Thoracic aorta (tissue), 2 donors: ENCODE measurements at places on chromosomes 4 and X. TPM values are rescaled to one million over a fixed set of nuclear protein-coding genes. Genes with fewer than 3 reads are reported as not detected.

Gene NEXMIF
- 2.2 TPM for total RNA-seq

Gene ZNF630
- 3.2 TPM for total RNA-seq

Gene ADGRL3
- 17.5 TPM for total RNA-seq

Gene TCEANC
- 2.6 TPM for total RNA-seq

Gene MAOA
- 85.1 TPM for total RNA-seq

GRCh38 chr4:101184668-101185067 lies 162.7 kb downstream of the PPP3CA start:
- peaks cover 5% of the 10 kb centered on the region for H3K4me1 ChIP-seq
- no peaks in the 10 kb centered on the region for H3K36me3 ChIP-seq
- no peaks in the 10 kb centered on the region for H3K27me3 ChIP-seq

DNA sequence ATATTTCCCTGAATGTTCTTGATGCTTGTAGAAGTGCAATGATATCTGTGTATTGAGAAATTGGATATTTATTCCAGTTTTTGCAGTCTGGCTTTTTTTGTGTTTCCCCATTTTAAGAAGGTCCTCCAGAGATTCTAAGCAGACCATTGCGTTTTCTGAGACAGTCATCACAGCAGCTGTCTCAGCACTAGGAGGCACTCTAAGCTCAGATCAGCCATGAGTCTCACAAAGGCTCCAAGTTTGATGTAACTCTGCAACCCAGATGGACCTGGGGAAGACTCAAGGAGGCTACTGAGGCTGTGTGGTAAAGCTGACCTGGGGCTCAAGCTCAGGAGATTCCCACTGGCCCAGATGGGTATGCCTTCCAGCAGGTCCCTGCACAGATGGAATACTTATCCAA lies 89.3 kb upstream of the CYLC1 start:
- no peak for DNase-seq
- no peaks in the 10 kb centered on the region for H3K4me1 ChIP-seq
- H3K4me3 ChIP-seq, result no peak overlapping the region
- H3K36me3 ChIP-seq, result no peaks in the 10 kb centered on the region

GRCh38 chrX:40099055-40099958 lies 1.5 kb upstream of the BCOR start:
- peak overlapping the region; percentile 80 for H3K4me3 ChIP-seq
- peaks cover 4% of the 10 kb centered on the region for H3K4me1 ChIP-seq
- H3K36me3 ChIP-seq, result no peaks in the 10 kb centered on the region
- H3K27ac ChIP-seq, result peak overlapping the region; percentile 91
- DNase-seq, result no peak

- no peak for DNase-seq
- no peak overlapping the region for H3K27ac ChIP-seq
- H3K4me3 ChIP-seq, result no peak overlapping the region
These were observed 13.6 kb upstream of the PTTG2 start for GRCh38 chr4:37946503-37947179.

GRCh38 chr4:55906323-55906722 lies 42.4 kb upstream of the CEP135 start:
- H3K27me3 ChIP-seq, result no peaks in the 10 kb centered on the region
- H3K36me3 ChIP-seq, result peaks cover 11% of the 10 kb centered on the region
- H3K4me3 ChIP-seq, result no peak overlapping the region
- no peaks in the 10 kb centered on the region for H3K4me1 ChIP-seq

- H3K27me3 ChIP-seq, result no peaks in the 10 kb centered on the region
- no peak overlapping the region for H3K27ac ChIP-seq
- H3K36me3 ChIP-seq, result no peaks in the 10 kb centered on the region
- no peak for DNase-seq
These were observed 194.0 kb downstream of the COX18 start for GRCh38 chr4:72875545-72875944.

GRCh38 chr4:141216002-141216761 lies 4.5 kb upstream of the ZNF330 start:
- no peak overlapping the region for H3K27ac ChIP-seq
- no peaks in the 10 kb centered on the region for H3K4me1 ChIP-seq
- H3K27me3 ChIP-seq, result no peaks in the 10 kb centered on the region
- no peak for DNase-seq

- H3K4me3 ChIP-seq, result no peak overlapping the region
- H3K4me1 ChIP-seq, result no peaks in the 10 kb centered on the region
- no peak for DNase-seq
- no peaks in the 10 kb centered on the region for H3K36me3 ChIP-seq
These were observed 325.0 kb downstream of the FBXO8 start for GRCh38 chr4:173958445-173958844.

DNA sequence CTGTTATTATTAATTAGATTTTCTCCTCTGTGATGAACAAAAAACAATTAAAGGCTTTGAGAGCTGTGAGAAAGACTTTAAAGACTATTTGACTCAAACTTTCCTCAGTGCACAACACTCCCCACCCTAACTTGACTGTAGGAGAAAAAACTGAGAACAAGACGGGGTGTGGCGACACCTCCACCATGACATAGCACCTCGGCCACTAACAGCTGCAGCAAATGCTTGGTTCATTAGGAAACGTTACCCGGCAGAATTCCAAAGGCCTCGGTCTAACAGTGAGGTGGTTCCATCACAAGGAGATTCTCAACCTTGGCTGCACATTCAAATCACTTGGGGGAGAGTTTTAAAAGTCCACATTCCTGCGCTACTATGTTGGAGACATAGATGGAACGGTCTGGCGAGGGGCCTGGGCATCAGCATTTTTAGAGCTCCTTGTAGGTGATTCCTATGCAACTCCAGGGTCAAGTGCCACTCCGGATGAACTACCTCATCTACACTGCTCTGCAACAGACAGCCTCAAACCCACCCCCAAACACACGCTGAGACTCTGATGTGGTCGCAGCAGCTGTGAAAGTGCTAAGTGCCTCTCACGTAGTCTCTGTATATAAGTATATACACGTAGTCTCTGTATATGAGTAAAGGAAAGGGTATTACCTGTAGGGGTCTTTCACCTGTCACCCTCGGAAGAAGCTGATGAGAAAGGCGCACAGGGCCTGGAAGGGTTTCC lies 1.0 kb downstream of the FGFBP2 start:
- no peak overlapping the region for H3K4me3 ChIP-seq
- H3K27ac ChIP-seq, result no peak overlapping the region
- DNase-seq, result no peak
- no peaks in the 10 kb centered on the region for H3K27me3 ChIP-seq
- no peaks in the 10 kb centered on the region for H3K4me1 ChIP-seq

DNA sequence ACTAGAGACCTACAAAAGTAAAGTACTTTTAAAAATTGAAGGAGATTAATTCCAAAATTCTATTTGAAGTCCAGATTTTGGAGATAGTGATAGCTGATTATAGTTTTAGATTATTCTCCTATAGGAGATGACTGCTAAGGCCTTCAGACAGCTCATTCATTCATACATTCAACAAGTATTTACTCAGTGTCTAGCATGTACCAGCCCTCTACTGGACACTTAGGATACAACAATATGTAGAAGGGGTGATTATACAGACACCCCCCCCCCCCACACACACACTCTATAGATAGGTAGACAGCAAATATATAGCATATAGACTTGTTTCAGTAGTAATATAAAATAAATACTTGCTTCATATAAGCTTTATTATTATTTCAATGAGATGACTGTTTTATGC lies 60.4 kb upstream of the TAF9B start:
- H3K27me3 ChIP-seq, result no peaks in the 10 kb centered on the region
- no peak overlapping the region for H3K4me3 ChIP-seq
- H3K36me3 ChIP-seq, result no peaks in the 10 kb centered on the region
- no peak overlapping the region for H3K27ac ChIP-seq
- no peaks in the 10 kb centered on the region for H3K4me1 ChIP-seq

DNA sequence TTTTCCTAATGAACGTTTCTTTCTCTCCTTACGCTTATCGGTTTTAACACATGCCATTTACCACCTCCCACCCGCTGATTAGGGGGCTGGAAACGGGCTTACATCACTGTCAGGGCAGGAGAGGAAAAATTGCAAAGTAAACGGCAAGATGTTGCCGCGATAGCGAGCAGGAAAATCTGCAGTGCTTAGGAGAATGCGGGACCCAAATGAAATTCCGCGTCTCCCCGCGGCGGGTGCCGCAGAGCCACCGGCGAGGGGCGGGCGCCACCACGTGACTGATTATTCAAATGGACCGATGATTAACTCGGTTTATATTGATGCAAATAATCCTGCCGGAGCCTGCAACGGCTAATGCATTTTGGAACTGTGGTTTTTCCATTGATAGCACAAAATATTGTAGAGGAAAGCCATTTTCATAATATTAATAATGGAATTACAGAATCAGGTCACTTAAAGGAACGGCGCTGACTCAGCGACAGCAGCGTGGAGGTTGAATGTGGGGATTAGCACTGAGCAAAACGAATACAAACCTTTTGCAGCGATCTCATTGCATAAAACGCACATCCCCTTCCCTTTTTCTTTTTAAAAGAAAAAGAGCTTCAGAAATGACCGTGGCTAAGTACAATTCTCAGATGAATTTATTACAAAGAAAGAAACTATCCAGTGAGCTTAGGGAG lies 224.2 kb downstream of the STIM2 start:
- H3K36me3 ChIP-seq, result no peaks in the 10 kb centered on the region
- no peak overlapping the region for H3K27ac ChIP-seq
- peak overlapping the region; percentile 62 for H3K4me3 ChIP-seq
- H3K27me3 ChIP-seq, result peaks cover 6% of the 10 kb centered on the region
- no peak for DNase-seq
- peaks cover 11% of the 10 kb centered on the region for H3K4me1 ChIP-seq

DNA sequence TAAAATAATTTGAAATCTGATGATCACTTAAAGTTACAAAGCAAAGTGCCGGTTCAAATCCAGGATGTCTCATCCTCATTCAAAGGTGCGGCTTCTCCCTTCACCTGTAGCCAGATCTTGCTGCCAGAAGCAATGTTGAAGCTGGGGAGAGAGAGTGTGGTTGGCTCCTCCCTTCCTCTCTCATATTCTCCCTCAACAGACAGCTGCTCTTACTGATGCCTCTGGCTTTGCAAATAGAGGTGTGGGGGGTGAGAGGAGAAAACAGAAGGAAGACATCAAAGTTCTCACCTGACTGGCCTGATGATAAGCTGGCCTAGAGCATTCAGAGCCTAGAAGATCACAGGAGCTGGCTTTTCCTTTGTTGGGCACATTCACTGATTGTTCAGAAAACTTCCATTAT lies 28.3 kb upstream of the BTC start:
- H3K27me3 ChIP-seq, result no peaks in the 10 kb centered on the region
- H3K36me3 ChIP-seq, result no peaks in the 10 kb centered on the region
- no peak overlapping the region for H3K4me3 ChIP-seq
- no peak for DNase-seq
- no peak overlapping the region for H3K27ac ChIP-seq

GRCh38 chr4:83340692-83341343 lies 6.2 kb upstream of the HPSE start:
- H3K4me1 ChIP-seq, result no peaks in the 10 kb centered on the region
- H3K27me3 ChIP-seq, result no peaks in the 10 kb centered on the region
- no peak for DNase-seq
- no peak overlapping the region for H3K4me3 ChIP-seq
- no peaks in the 10 kb centered on the region for H3K36me3 ChIP-seq
- H3K27ac ChIP-seq, result no peak overlapping the region

- no peak overlapping the region for H3K27ac ChIP-seq
- H3K36me3 ChIP-seq, result no peaks in the 10 kb centered on the region
- no peak overlapping the region for H3K4me3 ChIP-seq
- DNase-seq, result no peak
These were observed 49.3 kb upstream of the CLCN4 start for GRCh38 chrX:10107483-10107882.

DNA sequence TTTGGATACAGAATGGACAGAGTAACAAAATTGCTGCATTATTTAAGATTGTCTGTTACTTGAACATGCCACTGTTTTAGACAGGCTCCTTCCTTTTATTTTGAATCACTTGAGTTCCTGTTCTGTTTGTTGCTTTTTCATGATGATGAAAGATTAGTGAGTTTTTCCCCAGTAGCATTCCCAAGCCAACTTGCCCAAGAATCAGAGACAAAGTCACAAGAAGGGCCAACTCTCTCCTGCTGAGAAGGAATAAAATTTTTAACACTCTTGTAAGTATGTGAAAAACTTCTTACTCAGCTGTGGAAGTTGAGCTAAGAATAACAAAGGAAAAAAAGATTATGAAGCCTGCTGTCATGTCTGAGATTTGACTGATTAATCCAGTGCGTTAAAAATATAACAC lies 104.2 kb downstream of the KLHL8 start:
- H3K27me3 ChIP-seq, result no peaks in the 10 kb centered on the region
- H3K27ac ChIP-seq, result peak overlapping the region; percentile 50
- DNase-seq, result no peak
- H3K4me3 ChIP-seq, result no peak overlapping the region

DNA sequence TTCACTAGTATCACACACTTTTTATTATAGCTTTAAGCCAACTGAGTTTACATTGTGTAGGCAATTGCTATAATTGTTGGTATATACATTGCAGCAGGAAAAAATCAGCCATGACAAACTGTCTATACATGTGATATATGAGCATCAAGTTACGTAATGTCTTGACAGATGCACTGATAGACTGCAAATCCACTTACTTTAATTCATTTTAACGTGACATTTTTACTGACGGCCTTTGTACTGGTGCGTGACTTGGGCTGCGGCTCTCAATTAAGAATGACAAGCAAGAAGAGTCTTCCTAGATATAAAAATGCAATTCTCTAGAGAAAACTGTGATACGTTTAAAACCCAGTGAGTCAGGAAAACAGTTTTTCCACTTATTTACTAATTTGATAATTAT lies 143.8 kb downstream of the ACTRT1 start:
- H3K4me1 ChIP-seq, result no peaks in the 10 kb centered on the region
- H3K27ac ChIP-seq, result no peak overlapping the region
- no peak overlapping the region for H3K4me3 ChIP-seq
- no peaks in the 10 kb centered on the region for H3K27me3 ChIP-seq
- H3K36me3 ChIP-seq, result no peaks in the 10 kb centered on the region

DNA sequence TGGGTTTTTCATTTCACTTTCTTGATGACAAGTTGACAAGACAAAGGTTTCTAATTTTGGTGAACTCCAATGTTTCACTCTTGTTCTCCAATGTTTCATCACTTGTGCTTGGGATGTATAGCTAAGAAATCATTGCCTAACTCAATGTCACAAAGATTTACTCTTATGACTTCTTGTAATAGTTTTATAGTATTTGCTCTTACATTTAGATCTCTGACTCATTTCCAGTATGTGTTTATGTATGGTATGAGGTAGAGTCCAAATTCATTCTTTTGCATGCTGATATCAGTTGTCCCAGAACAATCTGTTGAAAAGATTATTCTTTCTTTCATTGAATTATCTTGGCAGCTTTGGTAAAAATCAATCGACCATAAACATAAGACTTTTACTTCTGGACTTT lies 12.2 kb upstream of the NWD2 start:
- no peak for DNase-seq
- H3K36me3 ChIP-seq, result no peaks in the 10 kb centered on the region
- no peaks in the 10 kb centered on the region for H3K27me3 ChIP-seq
- H3K4me1 ChIP-seq, result no peaks in the 10 kb centered on the region
- H3K4me3 ChIP-seq, result no peak overlapping the region

DNA sequence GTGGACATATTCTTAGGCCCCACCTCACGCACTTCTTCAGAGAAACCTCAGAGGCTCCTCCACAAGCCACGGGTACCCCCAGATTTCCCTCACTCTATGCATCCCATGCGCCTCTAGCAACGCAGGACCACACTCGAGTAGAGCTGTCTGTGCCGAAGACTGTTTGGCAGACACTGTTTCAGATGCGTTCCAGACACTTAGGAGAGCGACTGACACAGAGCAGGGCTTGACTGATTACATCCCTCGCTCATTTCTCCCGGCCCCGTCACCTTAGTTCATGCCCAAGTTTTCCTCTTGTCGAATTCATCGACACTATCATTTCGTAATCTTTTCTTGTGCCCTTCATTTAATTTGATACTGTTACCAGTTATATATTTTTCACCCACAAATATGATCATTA lies 15.0 kb downstream of the SORBS2 start:
- H3K27ac ChIP-seq, result no peak overlapping the region
- H3K4me3 ChIP-seq, result no peak overlapping the region
- no peak for DNase-seq
- H3K36me3 ChIP-seq, result no peaks in the 10 kb centered on the region
- peaks cover 6% of the 10 kb centered on the region for H3K4me1 ChIP-seq
